Caco-2 (cell line): ENCODE measurements at places on chromosomes 5 and 9. TPM values are rescaled to one million over a fixed set of nuclear protein-coding genes. Genes with fewer than 3 reads are reported as not detected.

GRCh38 chr5:165370794-165371193 lies 1865.4 kb downstream of the MAT2B start:
- H3K4me3 ChIP-seq = no peak overlapping the region
- no peaks in the 10 kb centered on the region for H3K27me3 ChIP-seq
- no peak for DNase-seq
- H3K27ac ChIP-seq = no peak overlapping the region
- H3K4me1 ChIP-seq = no peaks in the 10 kb centered on the region

ITK gene
- total RNA-seq = not detected in 2 replicates

DNA sequence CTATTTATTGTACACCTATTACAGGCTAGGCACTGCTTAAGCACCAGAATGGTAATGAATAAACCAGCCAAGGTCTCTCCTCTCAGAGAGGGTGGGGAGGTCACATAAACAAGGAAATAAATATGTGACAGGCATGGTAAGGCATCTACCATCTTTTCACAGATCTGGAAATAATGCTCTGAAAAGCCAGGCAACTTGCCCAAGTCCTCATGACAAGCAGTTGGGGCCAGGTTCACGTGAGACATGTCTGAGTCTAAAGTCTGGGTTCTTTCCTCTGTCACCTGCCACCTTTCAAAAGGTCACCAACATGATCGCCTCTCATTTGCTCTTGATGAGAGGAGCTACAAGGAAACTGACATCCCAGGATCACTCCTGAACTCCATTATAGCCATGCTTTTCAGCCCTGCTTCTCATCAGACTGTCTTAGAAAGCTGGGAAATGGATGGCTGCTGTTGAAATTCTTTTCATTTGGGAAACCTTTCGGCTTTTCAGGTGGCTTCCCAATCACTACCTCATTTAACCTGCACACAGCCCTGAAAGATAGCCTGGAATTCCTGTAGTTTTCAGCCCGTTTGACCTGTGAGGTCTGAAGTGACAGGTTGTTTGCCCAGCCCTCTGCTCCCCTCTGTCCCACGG lies 123.1 kb downstream of the CRB2 start:
- no peaks in the 10 kb centered on the region for H3K27me3 ChIP-seq
- no peaks in the 10 kb centered on the region; the same call in 1 of the 2 replicates for H3K36me3 ChIP-seq
- DNase-seq = no peak
- H3K4me1 ChIP-seq = peaks cover 33% of the 10 kb centered on the region
- H3K27ac ChIP-seq = no peak overlapping the region

CXCL14 gene
- total RNA-seq = not detected in 2 replicates

- H3K4me1 ChIP-seq = no peaks in the 10 kb centered on the region
- H3K27ac ChIP-seq = no peak overlapping the region
- no peaks in the 10 kb centered on the region for H3K27me3 ChIP-seq
- no peaks in the 10 kb centered on the region for H3K36me3 ChIP-seq
- no peak for DNase-seq
Measured at GRCh38 chr5:112762113-112762810, 24.6 kb downstream of the APC start.

ADAMTS19 gene
- total RNA-seq = 0.95 and 2.4 TPM in 2 replicates

GRCh38 chr5:103397739-103398581 lies 139.4 kb downstream of the MACIR start:
- no peak overlapping the region for H3K4me3 ChIP-seq
- H3K27ac ChIP-seq = no peak overlapping the region
- H3K27me3 ChIP-seq = no peaks in the 10 kb centered on the region; the same call in 1 of the 2 replicates
- no peaks in the 10 kb centered on the region for H3K36me3 ChIP-seq

GARIN3 gene
- total RNA-seq = not detected in 2 replicates

SLC34A3 gene
- 0.19 TPM in 1 of 2 replicates, not detected in the other for total RNA-seq

GRCh38 chr5:68745448-68745847 lies 348.4 kb upstream of the SLC30A5 start:
- 0 out of 2 replicates have a peak, but pooled peaks cover 3% of the 10 kb centered on the region for H3K4me1 ChIP-seq
- H3K4me3 ChIP-seq = no peak overlapping the region
- H3K27me3 ChIP-seq = no peaks in the 10 kb centered on the region
- no peak for DNase-seq
- H3K36me3 ChIP-seq = no peaks in the 10 kb centered on the region

- DNase-seq = no peak
- H3K4me3 ChIP-seq = no peak overlapping the region
- no peaks in the 10 kb centered on the region for H3K36me3 ChIP-seq
- H3K27me3 ChIP-seq = no peaks in the 10 kb centered on the region
Measured at GRCh38 chr5:44821164-44821563, 12.4 kb downstream of the MRPS30 start.

COL5A1 gene
- 4.8 and 5.7 TPM in 2 replicates for total RNA-seq

GRCh38 chr9:134619983-134620661 lies 21.5 kb upstream of the COL5A1 start:
- peaks cover 3% of the 10 kb centered on the region; the same call in 1 of the 2 replicates for H3K4me1 ChIP-seq
- peak; percentile 12 for DNase-seq
- no peaks in the 10 kb centered on the region for H3K36me3 ChIP-seq
- H3K27ac ChIP-seq = no peak overlapping the region
- no peak overlapping the region for H3K4me3 ChIP-seq
